ENCODE measurements at places on chromosomes 6 and 20.

- no peak for DNase-seq
Observed at GRCh38 chr6:121925024-121925423, 474.4 kb upstream of the HSF2 start.

- no peak for DNase-seq
Observed at GRCh38 chr6:157289764-157290163, 33.6 kb downstream of the TMEM242 start.

DNA sequence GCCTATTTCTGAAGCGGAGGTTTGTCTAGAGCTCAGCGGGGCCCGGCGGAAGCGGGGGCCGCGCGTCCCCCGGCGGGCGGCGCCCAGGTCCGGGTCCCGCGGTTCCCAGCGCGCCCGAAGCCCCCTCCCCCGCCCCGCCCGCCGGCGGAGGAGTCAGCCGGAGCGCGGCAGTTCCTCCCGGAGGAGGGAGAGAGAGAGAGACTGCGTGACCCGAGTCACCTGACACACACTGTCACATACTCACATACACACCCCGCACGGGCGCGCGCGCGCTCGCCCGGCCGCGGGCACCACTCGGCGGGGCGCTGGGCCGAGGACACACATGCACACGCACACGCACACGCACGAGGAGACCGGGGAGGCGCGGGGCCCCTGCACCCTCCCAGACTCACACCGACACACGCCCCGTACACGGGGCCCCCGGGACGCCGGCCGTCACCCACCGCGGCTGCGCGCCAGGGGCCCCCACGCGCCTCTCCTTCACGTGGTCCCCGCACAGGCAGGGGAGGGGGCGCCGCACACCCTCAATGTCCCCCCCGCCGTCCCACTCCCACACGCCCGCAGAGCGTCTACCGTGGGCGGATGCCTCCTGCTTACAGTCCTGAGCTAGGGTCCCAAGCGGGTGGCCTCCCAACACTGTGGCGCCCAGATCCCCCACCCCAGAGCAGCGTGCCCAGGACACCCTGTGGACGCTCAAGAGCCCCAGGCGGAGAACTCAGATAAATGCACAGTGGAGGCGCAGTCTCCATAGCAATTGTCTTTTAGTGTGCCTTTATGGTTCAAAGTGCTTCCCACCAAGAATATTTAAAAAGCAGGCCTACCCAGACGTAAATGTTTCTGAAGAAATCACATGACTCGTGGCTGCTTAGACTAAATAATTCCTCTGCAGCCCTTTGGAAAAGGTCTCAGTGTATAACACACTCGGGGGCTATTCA lies at the start of gene RRAGD:
RRAGD (minus strand) TSS at position 203 of the 935 bp plus-strand sequence. CDS start 280 bp downstream, outside the sequence.
- peak; percentile 57 for DNase-seq

GRCh38 chr6:118748311-118749062 lies 97.1 kb upstream of the CEP85L start:
- no peak for DNase-seq

DNA sequence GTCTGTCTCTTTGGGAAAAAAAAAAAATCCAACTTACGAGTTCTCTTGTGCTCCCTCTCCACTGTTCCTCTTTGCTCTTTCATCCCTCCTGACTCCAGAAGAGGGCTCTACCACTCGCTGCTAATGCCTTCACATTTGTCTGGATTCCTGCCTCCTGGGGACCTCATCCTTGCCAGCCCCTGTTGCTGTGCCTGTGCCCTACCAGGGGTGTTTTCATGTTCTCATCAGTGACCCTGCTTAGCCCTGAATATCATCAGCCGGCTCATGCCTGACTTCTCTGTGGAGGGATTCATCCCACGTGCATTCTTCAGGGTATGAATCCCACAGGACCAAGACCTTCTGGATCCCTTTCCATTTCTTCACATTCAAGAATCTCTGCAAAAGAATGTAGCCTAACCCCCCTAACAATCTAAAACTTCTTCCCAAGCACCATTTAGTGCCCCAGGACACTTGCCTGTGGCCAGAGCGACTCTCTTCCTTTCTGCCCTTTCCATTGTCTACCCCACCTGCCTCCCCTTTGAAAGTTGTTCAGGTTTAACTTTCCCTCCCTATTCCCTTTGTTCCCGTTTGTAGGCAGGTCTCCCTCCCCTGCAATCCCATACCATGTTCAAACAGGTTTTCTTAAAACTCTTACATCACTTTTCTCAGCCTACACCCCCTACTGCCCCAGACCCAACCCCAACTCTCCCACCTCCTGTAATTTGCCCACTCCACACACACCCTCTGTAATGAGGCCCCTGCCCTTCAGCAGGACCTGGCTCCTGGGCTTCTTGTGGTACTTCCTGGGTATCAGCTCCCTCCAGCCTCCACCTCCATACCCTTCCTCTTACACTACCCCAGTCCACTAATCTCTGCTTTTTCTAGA lies 50.2 kb downstream of the RREB1 start:
- no peak for DNase-seq
